Osteoblast (primary cell): ENCODE measurements at places on chromosomes 2 and 18.

- DNase-seq: peak; percentile 92
Observed at GRCh38 chr2:31235504-31235902, 1.6 kb downstream of the EHD3 start.

- no peak for DNase-seq
Observed at GRCh38 chr2:61789807-61790602, 63.9 kb downstream of the FAM161A start.

- DNase-seq: no peak
Observed at GRCh38 chr18:28875059-28875458, 698.1 kb upstream of the CDH2 start.

GRCh38 chr2:240759459-240759858 is 60.6 kb downstream of the KIF1A start:
- DNase-seq: no peak

GRCh38 chr2:24077879-24078278 is 1.8 kb upstream of the SF3B6 start:
- no peak for DNase-seq

- no peak for DNase-seq
Observed at GRCh38 chr2:187966924-187967323, 324.8 kb upstream of the GULP1 start.

GRCh38 chr2:224271617-224272236 is 130.2 kb downstream of the FAM124B start:
- no peak for DNase-seq

GRCh38 chr2:231865222-231865621 is 61.0 kb downstream of the NPPC start:
- DNase-seq: no peak

DNA sequence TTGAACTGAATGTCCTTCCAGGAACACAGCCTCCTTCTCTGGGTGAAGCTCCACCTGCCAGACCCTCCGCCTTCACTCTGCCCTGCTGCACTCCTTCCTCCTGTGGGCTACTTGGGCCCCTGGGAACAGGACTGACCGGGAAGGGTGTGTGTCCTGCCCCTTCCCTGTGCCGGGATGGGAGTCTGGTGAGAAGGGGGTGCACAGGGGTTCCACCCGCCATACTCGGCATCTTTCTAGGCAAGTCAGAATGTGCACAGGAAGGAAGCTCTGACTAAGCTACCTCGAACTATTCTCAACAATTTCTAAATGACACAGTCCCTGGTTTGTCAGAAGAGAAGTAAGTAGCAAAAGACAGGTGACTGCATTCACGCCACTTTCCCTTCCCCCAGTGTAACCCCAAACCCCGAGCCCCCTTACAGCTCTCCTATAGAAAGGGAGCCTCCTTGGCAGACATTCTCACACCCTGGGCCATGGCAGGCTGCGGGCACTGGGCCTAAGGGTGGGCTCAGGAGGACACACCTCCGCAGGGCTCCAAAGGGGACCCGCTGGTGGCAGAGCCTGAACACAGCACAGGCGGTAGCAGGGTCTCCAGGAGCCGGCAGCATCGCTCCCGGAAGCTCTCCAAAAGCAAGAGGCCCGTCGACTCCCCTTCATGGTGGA is 184.1 kb downstream of the HDAC4 start:
- no peak for DNase-seq

GRCh38 chr2:96508521-96509113 is 3.5 kb upstream of the NEURL3 start:
- peak; percentile 67 for DNase-seq

DNA sequence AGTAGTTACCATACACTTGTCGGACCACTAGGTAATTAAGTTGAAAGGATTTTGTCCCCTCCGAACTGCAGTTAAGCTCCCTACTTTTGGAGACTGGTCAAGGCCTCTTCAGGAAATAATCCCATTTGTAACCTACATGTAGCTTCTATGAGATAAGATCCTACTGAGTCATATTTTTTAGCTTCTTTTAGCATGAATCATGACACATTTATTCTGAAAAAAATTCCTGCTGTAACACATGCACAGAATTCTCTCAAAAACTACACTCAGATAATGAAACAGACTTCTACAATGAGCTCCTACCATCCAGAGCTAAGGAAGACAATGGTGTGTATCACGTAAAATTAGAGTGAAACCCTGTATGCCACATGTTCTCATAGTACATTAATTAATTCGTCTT is 100.7 kb upstream of the CCDC195 start:
- peak; percentile 78 for DNase-seq

- no peak for DNase-seq
Observed at GRCh38 chr2:54895730-54896129, 154.5 kb downstream of the RTN4 start.

DNA sequence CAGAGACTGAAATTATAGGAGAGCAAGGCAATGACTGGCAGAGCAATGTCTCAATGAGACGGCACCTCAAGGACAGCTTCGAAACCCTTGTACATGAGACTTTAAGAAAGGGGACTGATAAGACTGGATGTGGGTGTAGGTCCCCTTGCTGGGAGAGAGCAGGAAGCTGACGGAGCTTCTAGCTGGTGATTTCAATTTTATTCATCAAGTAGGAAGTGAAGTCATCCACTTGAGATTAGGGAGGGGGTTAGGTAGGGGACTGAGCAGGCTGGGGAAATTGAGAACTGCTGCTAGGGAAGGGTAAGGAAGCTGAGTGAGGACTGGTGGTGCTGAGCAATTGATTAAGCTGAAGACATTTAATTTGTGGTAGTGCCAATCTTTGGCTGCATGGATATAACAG is 99.5 kb upstream of the ITGB6 start:
- DNase-seq: no peak

- DNase-seq: no peak
Observed at GRCh38 chr18:13471198-13471845, 252.8 kb downstream of the LDLRAD4 start.

GRCh38 chr2:62573137-62573731 is 67.2 kb upstream of the TMEM17 start:
- no peak for DNase-seq

DNA sequence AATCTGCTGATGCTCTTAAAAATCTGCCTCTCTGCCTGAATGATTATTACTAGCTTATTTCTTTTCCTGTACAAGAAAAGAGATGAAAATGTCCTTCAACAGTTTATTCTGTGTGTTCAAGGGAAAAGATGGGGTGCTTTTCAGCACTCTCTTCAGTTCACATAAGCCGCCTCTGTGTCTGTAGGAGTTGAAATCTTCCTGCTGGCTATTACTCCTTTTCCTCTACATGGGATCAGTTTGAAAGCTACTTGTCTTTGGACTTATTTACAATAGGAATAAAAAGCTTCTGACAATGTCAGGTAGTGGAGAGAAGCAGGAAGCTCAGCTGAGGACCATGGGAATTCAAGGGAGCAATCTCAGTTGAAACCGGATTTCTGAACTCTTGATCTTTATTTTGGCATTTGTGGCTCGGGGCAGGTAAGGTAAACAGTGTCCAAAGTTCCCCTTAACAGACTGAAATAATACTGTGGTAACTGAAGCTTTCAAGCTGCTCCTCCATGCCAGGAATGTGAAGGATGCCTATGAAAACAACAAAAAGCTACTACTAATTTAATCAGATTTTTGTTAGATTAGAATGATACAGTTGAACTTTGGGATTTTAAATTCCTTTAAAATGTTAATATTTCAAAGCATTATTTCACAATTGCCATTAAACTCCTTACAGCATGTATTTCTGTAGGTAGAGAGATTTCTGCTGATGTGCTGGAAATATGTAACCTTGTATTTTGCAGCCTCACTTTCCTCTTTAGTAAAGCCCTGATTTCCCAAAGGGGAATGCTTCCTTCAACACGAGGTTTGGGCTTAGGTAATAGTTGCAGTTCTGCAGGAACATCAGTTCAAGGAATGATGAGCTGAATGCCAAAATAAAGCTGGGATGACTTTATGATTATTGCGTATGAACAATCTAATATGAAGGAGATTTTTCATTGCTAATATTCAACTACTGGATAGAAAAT is 43.6 kb downstream of the MAPRE2 start:
- DNase-seq: no peak

DNA sequence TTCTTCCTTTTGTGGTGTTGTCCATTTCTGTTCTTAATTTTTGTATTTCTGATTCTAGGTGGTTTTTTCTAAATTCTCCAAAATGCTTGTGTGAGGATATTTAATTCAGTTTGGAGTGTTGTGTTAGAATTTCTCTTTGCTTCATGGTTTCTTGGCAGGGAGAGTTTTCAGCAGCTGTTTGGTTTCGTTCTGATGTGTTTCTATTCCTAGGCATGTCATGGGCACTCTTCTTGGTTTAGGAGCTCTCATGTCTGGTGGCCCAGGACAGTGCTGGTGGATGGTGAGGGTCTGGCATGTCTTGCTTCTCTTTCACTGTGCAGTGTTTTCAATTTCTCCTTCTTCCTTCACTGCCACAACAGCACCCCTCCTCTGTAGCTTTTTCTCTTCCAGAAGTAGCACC is 52.9 kb downstream of the OSBPL6 start:
- DNase-seq: no peak

DNA sequence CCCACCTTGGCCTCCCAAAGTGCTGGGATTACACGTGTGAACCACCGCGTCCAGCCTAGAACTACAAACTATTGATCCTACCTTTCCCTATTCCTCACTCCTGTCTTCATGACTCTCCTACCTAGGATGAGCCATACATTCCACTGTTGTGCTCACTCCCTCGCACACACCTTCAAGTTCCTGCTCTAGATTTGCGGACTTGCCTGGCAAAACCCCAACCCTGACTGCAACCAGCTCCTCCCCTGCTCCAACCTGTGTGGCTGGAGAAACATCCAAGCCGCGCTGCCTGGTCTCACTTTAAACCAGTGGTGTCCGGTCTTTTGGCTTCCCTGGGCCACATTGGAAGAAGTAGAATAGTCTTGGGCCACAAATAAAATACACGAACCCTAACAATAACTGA is 5.0 kb upstream of the DNPEP start:
- peak; percentile 26 for DNase-seq

DNA sequence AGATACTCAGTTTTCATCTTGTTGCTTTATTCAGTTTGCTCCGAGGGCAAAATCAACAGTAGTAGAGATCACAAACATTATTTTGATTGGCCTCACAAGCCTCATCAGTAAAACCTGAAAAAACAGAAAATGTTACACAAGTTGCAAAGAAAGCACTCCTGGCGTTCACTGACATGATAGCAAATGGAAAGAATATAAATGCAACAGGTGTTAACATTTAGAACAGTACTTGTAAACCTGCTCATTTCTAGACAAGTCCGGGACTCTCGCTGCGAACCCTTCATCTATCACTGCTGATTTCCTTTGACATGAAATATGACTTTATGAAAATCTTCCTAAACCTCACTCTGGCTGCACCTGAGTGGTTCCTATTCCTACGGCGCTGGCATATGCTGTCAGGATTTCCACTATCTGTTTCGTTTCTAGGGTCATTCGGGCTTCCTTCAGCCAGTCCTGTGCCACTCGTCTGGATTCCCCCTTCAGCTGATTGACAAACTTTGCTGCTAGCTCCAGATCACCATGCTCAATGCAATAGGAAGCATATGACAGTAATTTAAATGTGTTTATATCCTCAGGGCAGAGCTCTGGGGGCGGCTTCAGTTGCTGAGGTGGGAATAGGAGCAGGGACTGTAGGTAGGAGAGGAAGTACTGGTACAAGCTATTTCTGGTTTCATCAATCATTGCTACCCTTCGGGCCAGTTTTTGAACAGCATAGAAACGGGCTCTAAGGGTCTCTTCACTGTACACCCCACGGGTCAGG is 38.1 kb downstream of the PTCD3 start:
- no peak for DNase-seq

- DNase-seq: no peak
Observed at GRCh38 chr18:2636126-2636631, 19.3 kb upstream of the SMCHD1 start.

- no peak for DNase-seq
Observed at GRCh38 chr2:187459256-187459655, 11.2 kb upstream of the CALCRL start.

DNA sequence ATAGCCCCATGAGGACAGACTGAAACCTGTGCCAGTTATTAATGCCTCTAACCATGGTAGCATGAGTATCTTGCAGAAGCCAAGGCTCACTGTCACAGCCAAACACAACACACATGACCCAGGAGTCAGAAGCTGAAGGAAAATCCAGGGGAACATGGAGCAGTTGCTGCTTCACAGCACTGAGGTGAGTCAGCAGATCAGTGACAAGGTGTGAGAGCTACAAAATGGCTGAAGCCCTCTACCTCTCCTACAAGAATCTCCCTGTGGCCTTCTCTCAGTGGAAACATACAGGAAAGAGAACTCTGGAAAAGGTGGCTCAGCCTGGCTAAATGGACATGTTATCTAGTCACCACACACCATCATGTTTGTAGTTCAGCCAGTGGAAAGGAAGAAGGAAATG is 93.5 kb downstream of the NAB1 start:
- no peak for DNase-seq

GRCh38 chr18:71045331-71046065 is 756.7 kb downstream of the SOCS6 start:
- no peak for DNase-seq

GRCh38 chr2:192327576-192327975 is 132.8 kb upstream of the TMEFF2 start:
- DNase-seq: no peak

DNA sequence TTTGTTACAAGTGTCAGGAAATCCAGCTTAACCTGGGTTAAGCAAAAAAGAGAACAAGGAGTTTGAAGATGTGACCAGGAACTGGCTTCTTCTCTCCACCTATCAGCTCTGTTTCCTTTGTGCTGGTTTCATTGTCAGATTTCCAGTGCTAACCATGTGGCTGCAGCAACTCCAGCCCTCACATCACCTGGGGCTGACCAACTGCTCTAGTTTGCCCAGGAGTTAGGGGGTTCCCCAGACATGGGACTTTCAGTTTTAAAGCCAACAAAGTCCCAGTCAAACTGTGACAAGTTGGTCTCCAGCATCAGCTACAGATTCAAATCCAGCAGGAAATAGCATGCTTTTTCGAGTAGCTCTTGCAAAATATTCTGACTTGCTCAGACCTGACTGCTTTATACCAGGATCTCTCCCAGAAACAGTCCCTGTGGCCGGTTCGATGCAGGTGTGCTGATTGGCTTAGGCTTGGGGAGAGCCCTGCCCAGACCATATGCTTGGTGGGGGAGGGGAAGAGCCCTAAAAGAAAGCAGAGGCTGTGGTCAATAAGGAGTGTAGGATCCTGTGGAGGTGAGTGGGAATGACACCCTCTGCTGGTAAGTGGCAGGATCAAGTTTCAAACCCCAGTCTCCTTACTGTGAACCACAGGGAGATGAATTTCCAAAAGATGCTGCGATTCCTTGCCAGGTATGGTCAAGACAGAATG is 49.5 kb downstream of the KCNE4 start:
- DNase-seq: no peak

- DNase-seq: peak; percentile 73
Observed at GRCh38 chr2:128611421-128612320, 293.0 kb upstream of the HS6ST1 start.

GRCh38 chr2:73503992-73504570 is 118.4 kb downstream of the ALMS1 start:
- no peak for DNase-seq

GRCh38 chr2:234497594-234498235 is 834 bp upstream of the ARL4C start:
- DNase-seq: no peak

DNA sequence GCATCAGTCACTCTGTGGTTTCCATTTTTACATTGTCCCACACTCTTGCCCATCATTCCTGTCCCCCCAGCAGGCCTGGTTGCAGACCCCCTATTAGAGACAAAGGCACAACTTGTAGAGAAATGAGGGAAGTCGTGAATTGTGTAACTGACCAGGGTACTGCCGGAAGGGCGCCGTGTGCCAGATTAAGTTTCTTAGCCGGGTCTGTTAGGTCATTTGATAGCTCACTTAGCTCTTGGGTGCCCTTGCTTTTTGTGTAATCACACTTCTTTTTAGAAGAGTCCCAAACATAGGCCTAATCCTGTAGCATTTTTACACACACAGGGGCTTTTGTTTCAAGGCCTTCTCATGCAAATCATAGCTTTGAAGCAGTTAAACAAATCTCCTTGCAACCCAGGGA is 87.2 kb downstream of the CTAGE1 start:
- DNase-seq: no peak
